Activated CD4-positive, alpha-beta T cell treated with anti-CD3 and anti-CD28 coated beads for 36 hours (primary cell): ENCODE measurements at places on chromosomes 1 and 21.

DNA sequence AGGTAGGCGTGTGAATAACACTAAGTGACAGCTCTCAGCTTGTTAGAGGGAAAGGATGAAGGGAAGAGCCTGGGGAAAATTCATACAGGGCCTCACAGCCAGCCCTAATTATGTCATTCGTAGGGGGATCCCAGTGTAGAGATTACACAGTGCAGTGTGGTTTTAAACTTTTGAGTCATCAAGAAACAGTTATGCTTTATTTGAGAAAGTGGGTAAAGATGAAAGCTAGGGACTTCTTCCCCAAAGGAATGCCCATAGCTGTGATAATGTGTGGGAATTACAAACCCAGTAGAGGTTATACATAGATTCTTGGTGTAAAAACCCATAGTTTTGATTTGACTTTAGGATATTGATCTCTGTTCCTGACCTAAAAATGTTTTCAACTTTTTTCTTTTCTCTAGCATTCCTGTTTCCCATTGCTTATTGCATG is 1.9 kb downstream of the TTF2 start:
- peak; percentile 58 for DNase-seq

DNA sequence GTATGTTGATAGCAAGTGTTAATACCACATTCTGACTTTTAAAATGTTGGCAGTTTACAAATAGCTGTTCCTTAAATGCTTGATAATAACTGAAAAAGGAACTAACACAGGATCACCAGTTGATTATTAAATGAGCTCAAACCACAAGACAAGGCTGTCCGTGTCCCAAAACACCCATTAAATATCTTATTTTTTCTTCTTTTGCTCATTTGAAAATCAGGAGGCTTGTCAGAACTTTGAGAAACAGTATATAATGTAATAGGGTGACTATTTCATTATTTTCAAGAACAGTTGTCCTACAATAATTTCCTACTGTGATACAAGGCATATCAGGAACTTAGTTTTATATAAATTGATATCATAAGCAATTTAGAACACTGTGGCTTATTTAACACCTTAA is 2.7 kb downstream of the CDKN2C start:
- DNase-seq: no peak

- DNase-seq: peak; percentile 81
Observed at GRCh38 chr1:203325026-203325417, 19.7 kb downstream of the BTG2 start.

DNA sequence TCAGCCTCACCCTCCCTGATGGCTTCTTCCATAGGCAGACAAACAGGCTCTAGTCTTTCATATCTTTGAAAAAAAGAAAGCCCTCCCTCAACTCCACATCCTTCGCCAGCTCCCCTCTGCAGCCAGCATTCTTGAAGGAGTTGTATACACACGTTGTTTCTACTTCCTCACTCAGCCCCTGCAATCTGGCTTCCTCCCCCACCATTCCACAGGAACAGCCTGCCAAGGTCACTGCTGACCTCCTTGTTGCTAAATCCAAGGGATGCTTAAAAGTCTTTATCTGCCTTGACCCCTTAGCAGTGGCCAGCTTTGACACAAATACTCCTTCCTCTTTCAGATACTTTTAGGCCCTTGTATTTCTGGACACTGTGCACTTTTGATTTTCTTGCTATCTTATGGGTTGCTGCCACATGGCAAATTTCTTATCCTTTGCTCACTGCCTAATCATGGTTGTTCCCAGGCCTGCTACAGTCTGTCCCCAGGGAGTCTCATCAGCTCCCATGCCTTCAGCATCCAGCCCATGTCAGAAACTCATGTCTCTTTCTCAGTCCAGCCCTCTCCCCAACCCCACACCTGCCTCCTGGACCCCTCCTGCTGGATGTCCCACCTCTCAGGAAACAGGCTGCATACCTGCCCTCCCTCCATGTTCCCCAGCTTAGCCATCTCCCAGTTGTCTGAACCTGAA is 8.3 kb downstream of the FAM229A start:
- no peak for DNase-seq

GRCh38 chr1:85316321-85316720 is 39.9 kb upstream of the BCL10 start:
- no peak for DNase-seq

- no peak for DNase-seq
Observed at GRCh38 chr1:204142032-204142974, 9.5 kb downstream of the ETNK2 start.

GRCh38 chr1:174174461-174175329 is 15.4 kb downstream of the RABGAP1L start:
- DNase-seq: peak; percentile 61

GRCh38 chr1:53296117-53296749 is 31.6 kb downstream of the LRP8 start:
- no peak for DNase-seq

GRCh38 chr1:178659789-178660208 is 65.2 kb upstream of the RALGPS2 start:
- DNase-seq: no peak

DNA sequence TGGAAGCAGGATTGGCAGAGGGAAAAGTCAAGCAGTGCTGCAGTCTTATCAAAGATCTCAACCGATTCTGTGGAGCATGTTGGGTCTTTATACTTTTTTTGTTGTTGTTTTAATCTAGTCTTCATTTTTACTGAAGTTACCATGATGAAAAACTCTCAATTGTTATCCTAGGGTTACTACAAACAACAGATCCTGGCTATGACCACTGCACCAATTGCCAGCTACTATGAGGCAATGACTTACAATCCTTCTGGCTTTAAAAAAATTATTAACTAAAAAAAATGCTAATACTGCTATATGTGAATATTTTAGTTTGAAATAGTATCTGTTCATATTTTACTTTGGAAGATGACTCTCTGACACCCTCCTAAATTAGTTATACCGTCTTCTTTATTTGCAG is 145.9 kb downstream of the CNIH3 start:
- DNase-seq: no peak

DNA sequence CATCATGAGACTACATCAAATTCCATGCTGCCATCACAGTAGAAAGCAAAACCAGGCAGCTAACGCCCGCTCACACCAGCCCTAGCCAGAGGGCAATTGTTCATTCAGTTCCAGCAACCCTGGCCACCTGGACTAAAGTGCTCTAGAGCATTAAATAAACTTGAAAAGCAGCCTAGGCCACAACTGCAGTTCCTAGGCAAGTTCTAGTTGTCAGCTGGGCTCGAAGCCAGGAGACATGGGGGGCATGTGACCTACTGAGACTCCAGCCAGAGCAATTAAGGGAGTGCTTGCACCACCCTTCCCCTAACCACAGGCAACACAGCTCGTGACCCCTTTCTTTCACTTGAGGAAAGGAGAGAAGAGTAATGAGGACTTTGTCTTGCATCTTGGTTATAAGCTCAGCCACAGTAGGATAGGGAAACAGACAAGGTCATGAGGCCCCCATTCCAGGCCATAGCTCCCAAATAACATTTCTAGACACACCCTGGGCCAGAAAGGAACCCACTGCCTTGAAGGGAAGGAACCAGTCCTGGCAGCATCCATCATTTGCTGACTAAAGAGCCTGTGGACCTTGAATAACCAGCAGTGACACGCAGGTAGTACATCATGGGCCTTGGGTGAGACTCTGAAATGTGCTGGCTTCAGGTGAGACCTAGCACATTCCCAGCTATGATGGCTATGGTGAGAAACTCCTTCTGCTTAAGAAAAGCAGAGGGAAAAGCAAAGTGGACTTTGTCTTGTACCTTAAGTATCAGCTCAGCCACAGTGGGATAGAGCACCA is 77.0 kb downstream of the ZZZ3 start:
- DNase-seq: no peak

DNA sequence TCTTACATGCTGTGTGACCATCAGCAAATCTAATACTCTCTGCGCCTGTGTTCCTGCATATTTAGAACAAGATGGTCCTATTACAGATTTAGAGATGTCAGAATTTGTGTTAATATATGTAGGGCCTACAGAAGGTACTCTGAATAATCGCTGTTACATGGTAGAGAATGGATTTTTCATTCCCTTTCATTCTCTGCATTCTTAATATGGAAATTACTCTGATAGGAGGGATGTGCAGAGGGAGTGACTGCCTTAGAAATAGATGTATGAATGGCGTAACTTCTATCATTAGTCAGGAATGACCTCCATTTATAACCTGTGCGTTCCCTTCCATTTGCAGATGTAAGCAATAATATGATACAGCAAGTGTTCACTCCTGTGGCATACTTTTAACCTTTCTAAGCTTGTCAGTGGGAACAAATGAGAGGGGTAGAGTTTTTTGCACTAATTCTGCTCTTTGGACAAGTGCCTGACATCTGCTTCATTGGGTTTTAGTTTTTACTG is 45.6 kb downstream of the MIA3 start:
- no peak for DNase-seq

DNA sequence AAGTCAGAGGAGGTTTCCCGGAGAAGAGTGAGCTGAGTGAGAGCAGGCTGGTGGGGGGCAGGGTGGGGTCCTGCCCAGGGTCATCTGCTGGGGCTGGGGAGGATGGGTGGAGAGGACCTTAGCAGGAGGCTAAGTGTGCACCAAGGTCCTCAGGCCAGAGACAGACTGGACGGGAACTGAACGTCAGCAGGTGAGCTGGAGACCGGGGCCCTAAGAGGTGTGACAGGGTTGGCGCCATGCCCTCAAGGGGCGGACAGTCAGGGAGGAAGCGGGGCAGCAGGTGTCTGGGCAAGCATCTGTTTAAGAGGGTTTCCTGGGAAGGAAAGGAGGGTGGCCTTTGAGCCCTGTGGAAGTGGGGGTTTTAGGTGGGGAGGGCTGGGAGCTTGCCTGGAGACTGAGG is 13.6 kb upstream of the PTPN7 start:
- peak; percentile 25 for DNase-seq

DNA sequence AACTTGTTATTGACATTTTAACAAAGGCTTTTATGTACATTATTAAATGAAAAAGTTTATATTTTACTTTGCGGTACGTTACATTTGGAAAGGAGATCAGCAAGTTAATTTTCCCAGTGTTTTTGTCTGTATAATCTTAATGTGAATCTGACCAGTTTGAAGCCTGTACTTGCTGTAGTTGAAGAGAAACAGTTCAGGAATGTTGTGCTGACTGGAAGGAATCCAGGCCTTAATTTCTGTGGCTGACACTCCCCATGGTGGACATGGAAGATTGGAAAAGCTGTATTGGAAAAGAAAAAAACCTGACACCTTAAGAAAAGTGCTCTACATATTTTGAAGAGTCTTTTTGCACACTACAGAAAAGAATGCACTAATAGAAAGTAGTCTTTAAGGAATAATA is 15.5 kb downstream of the LEPR start:
- DNase-seq: no peak

GRCh38 chr1:16980473-16981268 is at the start of gene MFAP2:
Gene MFAP2, minus strand, starts transcription at chr1:16980620. Its CDS starts 2,347 bp downstream, at chr1:16978273.
- peak; percentile 21 for DNase-seq

DNA sequence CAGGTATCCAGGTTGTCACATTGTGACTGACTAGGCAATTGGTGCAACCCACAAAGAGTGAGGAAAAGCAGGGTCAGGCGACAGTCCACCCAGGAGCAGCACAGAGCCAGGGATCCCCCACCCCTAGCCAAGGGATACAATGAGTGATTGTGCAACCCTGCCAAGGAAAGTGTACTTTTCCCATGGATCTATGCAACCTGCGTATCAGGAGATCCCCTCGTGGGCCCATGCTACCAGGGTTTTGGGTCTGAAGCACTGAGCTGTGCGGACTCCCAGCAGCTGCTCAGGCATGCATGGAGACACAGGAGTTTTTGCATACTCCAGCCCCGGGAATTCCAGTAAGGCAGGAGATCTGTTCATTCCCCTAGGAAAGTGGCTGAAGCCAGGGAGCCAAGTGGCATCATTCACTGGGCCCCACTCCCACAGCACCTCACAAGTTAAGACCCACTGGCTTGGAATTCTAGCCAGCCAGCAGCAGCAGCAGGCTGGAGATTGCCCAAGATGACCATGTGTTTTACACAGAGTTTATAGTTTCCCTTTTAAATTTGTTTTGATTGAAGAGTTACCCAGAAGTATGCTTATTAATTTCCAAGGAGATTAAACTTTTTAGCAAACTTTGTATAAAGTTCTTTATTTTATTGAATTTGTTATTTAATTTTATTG is 136.0 kb downstream of the LTN1 start:
- DNase-seq: no peak

GRCh38 chr1:1436630-1437032 is 1.1 kb downstream of the VWA1 start:
- DNase-seq: no peak

- DNase-seq: no peak
Observed at GRCh38 chr21:35461700-35462099, 412.6 kb upstream of the RUNX1 start.

GRCh38 chr1:178311164-178311563 is 185.6 kb downstream of the CLEC20A start:
- no peak for DNase-seq

- DNase-seq: no peak
Observed at GRCh38 chr1:245132771-245133170, 22.0 kb upstream of the KIF26B start.

DNA sequence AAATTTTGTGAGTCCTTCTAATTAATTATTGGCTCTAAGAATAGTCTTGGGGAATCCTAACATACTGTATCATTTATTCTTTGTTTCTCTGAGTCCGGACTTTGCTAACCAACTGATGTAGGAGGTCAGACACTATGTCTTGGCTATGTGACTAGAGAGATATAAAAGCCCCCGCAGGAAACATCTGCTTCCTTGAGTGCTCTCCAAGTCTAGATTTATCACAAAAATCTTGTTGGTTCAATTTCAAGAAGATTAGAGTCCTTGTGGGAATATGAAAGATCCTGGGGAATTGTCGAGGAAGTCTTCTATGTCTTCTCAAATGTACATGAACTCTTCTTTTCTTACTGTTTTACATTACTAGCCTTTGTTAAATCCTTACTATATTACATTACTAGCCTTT is 1712.5 kb downstream of the NCAM2 start:
- DNase-seq: no peak

- DNase-seq: no peak
Observed at GRCh38 chr1:160868141-160868540, 5.5 kb upstream of the CD244 start.

- DNase-seq: no peak
Observed at GRCh38 chr1:8002329-8002910, 23.7 kb downstream of the ERRFI1 start.

DNA sequence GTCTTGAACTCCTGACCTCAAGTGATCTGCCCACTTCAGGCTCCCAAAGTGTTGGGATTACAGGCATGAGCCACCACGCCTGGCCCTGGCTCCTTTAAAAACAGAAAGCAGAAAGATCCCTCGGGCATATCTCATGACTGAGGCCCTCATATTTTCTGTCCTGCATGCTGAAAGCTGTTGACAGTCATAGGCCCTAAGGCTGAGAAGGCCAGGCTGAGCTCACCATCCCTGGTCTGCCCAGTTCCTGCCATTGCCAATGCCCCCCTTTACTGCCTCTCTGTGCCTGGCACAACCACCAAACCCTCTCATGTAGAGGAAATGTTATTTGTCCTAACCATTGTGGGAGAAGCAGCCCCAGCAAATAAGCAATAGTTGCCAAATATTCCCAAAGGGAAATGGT is 12.7 kb downstream of the CD34 start:
- no peak for DNase-seq

DNA sequence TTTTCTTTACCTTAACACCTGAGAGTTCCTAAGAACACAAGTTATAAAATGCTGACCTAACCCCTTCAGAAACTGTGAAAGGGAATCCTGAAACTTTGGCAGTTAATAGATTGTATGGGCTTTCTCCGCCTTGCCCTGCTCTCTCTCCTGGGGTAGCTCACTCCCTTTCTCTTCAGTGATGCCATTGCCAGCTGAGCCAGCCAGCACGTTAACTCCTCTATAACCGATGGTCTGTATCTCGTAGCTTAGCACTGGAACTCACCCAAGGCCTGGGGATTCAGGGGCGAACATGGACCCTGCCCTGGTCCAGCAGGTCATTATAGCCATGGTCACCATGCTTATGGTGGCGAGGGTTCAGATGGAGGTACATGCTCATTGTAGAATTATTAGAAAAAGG is 40.7 kb downstream of the TRAPPC10 start:
- DNase-seq: no peak
